Vagina (tissue), 2 donors: ENCODE measurements at places on chromosomes 1 and 21. TPM values are rescaled to one million over a fixed set of nuclear protein-coding genes. Genes with fewer than 3 reads are reported as not detected.

TNNT2 gene
- 9.8 TPM for total RNA-seq

PODN gene
- 207 TPM for total RNA-seq

CNIH3 gene
- total RNA-seq = not detected

RCOR3 gene
- 58.4 TPM for total RNA-seq

TMPRSS3 gene
- total RNA-seq = 0.25 TPM

TSSK3 gene
- not detected for total RNA-seq

KLHL17 gene
- 19.6 TPM for total RNA-seq

FRRS1 gene
- total RNA-seq = 22.1 TPM
